GM23338 (cell line): ENCODE measurements at places on chromosomes 5 and 9.

- DNase-seq: no peak
Measured at GRCh38 chr9:88697764-88698432, 162.9 kb downstream of the NXNL2 start.

- no peak for DNase-seq
Measured at GRCh38 chr5:129359450-129359849, 100.6 kb upstream of the ADAMTS19 start.

- no peak for DNase-seq
Measured at GRCh38 chr9:134782921-134783698, 97.5 kb upstream of the FCN2 start.

DNA sequence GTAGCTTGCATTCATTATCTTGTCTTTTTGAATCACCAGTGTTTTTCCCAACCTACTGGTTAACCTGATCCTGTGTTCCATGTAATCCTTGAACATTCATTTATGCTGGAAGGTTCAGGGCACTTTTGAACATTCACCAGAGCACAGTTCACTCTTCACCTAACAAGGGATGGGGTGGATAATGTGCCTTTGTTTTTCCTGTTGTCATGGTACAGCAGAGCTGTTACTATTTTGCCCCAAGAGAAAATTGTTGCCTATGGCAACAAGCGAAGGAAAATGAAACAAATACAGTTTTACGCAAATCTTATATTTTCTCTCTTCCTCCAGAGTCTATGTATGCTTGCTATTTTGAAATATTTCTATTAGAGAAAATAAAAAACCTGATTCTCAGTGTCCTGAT, 60.3 kb upstream of the RIOK2 start:
- DNase-seq: no peak

- no peak for DNase-seq
Measured at GRCh38 chr9:37776328-37776727, 8.5 kb downstream of the EXOSC3 start.

DNA sequence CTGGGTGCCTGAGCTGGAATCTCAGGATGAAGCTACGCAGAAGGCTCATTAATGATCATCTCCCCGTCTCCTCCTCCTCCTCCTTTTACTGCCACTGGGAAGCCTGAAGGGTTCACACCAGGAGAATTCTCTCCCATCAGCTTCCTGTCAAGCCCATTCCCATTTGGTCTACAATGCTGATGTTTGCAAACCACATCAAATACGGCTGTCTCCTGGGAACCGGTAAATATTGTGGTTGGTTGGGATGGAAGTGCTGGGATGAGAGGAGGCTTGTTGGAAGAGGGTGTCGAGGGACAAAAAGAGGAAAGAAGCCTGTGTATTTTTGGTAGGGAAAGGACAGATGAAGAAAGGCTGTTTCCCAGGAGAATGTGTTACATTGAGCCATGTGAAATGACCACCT, 13.2 kb upstream of the S1PR3 start:
- no peak for DNase-seq

DNA sequence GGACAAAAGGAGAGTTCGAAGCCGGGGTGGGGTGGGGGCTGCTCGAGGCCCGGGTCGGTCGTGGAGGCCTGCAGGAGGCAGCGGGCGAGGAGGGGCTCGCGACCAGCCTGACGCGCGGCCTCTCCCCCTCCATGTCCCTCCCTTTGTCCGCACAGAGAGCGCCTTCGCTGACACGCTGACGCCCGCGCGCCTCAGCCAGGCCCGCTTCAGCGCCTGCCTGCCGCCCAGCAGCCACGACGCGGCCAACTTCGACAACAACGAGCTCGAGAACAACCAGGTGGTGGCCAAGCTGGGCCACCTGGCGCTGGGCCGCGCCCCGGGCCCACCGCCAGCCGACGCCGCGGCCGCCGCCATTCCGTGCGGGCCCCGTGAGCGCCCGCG, 42.2 kb downstream of the NEURL1B start:
- peak; percentile 76 for DNase-seq

- DNase-seq: no peak
Measured at GRCh38 chr5:96143450-96143849, 181.8 kb upstream of the ELL2 start.
